CMK (cell line): ENCODE measurements at places on chromosomes 6 and 20.

- DNase-seq, result no peak
Observed at GRCh38 chr6:170292407-170293158, 1.7 kb upstream of the DLL1 start.

DNA sequence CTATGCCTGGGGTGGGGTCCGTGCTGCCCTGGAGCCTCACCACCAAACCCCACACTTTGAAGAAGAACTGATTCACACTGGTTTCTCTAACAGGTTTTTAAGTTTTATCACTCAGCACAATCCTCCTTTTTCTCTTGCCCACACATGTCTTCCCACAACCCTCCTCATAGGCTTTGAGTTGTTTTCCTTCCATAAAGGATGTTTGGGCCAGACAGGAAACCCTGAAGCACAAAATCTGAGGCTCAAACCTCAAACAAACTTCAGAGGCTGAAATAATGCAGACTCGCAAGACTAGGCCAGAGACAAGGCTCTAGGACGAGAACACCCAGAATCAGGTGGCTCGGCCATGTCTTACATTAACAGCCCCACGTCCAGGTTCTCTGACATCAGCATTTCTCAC lies 35.3 kb downstream of the EZR start:
- DNase-seq, result no peak

DNA sequence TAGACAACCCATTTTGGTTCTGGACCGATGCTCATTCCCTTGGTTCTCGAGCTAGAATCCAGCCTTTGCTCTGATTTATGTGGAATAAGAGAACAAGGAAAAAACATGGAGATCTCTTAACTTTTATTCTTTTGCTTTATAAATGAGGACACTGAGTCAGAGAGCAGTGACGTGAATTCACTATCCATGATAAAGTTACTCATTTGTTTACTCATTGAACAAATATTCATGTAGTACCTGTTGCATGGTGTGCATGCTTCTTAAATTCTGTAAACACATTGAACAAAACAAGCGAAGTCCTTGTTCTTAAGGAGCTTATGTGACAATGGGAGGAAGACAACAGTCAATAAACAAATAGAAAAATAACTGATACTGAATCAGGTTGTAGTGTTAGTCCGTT lies 56.9 kb downstream of the BMP2 start:
- DNase-seq, result no peak

- no peak for DNase-seq
Observed at GRCh38 chr6:115570331-115570730, 490.4 kb downstream of the FRK start.

GRCh38 chr20:41654884-41655283 lies 36.7 kb upstream of the CHD6 start:
- no peak for DNase-seq

- peak; percentile 12 for DNase-seq
Observed at GRCh38 chr6:120378582-120379220, 955.6 kb downstream of the TBC1D32 start.

- peak; percentile 7 for DNase-seq
Observed at GRCh38 chr6:15754035-15754705, 91.3 kb upstream of the DTNBP1 start.

DNA sequence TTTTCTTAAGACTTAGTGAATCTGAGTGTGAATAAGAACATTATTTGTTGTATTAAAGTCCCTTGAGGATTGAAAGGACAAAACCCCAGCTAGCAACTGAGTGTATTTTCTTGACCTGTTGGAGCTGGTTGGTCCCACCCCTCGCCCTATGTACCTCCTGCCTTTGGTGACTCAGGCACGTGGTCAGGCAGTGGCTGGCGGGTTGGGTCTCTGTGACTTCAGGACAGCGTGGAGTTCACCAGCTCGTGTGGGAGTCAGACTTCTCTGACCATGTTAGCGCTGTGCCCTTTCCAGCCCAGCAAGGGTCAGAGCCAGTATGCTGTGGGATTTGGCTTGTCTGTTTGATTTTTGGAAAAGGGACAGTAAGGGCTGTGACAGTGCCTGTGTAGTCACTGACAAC lies 93.7 kb downstream of the SSR1 start:
- DNase-seq, result no peak

DNA sequence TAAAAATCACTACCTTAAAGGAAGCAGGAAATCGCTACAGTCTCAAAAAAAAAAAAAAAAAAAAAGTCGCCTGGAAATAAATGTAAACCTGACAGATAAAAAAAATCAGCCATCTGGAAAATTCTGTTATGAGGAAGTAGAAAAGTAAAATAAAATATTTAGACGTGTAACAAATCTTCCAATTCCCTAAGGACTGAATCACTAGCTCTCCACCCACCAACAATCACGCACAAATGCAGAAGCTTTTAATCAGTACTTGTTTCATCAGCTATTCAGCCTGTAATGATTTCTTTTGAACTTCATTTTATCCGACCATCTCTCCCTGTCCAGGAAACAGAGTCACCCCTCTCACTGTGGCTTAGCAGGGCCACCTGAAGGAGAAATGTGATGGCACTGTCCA lies 59.0 kb downstream of the SLC23A2 start:
- no peak for DNase-seq

DNA sequence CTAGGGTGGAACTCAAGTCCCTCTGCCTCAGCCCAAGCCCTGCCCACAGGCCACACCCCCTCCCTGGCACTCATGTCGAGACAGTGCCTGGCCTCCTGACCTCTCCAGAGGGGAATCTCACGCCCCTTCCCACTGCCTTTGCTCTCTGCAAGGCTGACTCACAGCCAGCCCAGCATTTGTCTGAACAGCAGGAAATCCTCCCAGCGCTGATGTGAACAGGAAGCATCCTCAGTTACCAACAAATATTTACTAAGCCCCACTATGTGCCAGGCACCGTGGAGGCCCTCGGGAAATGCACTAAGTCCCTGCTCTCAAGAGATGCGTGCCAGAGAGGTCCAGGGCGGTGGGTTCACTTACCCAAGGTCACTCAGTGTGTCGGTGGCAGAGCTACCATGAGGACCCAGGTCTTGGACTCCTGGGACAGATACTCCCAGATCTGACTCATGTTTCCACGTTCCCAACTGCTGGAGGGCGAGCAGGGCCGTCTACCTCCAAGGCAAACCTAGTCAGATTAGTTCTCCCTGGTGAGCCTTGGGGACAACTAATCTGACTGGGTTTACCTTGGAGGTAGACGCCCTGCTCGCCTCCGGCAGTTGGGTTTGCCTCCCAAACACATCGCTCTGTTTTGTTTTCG lies 7.8 kb downstream of the ADA start:
- DNase-seq, result no peak

DNA sequence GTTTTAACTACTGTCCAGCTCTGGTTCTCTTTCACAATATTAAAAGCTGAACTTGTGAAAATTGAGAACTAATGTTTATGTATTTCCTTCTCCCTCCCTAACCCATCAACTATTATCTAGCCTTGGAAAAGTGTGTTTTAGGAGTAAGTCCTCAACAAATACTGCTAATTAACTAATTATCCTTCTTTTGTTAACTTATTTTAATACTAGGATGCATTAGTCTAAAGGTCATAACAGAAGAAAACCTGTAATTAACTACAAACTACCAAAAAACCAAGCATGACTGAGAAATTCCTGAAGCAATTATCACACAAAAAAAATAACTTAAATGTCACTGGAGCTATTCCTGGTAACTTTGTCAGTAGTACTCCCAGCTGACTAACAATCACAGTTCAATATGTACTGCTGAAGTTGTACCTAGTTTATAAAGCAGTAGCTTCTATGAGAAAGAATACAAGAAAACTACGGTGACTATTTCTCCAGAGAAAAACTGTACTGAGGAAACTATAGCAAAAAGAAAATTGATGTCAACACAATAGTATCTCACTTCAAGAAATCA lies 301.9 kb downstream of the LAMA2 start:
- DNase-seq, result no peak
